GM10248 (cell line): ENCODE measurements at places on chromosomes 1 and 21.
A peak's percentile ranks its signal among the peaks of the same experiment; 100 is the strongest.

DNA sequence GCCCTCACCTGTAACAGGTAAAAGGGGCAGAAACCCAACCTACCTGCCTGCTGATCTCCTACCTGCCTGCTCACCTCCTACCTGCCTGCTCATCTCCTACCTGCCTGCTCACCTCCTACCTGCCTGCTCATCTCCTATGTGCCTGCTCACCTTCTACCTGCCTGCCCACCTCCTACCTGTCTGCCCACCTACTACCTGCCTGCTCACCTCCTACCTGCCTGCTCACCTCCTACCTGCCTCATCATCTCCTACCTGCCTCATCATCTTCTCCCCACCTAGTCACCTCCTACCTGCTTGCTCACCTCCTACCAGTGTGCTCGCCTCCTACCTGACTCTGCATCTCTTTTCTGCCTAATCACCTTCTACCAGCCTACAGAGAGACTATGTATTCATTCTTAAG is 452.9 kb downstream of the MATN1 start:
- no peak for DNase-seq

DNA sequence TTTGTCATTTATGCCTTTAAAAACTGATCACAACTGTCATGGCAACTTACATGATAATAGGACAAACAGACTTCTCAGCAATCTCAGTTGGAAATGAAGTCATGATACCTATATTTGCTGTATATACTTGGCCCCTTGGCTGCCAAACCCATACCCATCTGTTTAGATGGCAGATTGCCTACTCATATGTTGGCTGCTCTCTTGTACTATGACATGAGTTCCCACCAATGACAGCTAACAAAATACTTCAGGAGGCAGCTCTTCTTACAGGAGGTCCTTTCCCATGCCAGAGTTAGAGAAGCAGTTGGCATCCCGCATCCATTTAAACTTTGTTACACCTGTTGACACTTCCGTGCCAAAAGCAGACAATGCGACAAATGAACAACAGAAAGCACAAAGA is 603.1 kb upstream of the ADGRL2 start:
- no peak for DNase-seq

DNA sequence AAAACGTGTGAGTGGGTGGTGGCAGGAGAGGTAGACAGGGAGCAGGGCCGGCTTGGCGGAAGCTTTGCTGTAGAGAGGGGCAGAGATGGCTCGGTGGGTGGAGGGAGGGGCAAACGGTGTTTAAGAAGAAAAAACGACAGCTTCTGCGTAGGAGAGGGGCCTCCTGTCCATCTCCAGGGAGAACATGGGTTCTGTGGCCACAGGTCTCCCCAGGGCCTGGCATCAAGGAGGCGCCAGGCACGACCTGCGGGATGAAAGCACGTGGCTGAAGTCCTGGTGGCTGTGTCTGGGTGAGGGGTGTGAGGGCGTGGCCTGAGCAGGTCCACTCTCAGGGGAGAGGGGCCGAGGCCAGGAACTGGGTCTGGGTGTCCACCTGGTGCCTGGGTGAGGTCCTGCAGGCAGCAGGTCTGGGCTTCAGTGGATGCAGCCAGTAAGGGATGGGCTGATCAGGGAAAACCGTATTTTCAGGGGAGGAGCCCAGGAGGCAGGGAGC is 940 bp upstream of the PRKCZ start:
- DNase-seq: no peak

- no peak for DNase-seq
These were observed 85.7 kb upstream of the CCDC190 start for GRCh38 chr1:162946701-162947100.

DNA sequence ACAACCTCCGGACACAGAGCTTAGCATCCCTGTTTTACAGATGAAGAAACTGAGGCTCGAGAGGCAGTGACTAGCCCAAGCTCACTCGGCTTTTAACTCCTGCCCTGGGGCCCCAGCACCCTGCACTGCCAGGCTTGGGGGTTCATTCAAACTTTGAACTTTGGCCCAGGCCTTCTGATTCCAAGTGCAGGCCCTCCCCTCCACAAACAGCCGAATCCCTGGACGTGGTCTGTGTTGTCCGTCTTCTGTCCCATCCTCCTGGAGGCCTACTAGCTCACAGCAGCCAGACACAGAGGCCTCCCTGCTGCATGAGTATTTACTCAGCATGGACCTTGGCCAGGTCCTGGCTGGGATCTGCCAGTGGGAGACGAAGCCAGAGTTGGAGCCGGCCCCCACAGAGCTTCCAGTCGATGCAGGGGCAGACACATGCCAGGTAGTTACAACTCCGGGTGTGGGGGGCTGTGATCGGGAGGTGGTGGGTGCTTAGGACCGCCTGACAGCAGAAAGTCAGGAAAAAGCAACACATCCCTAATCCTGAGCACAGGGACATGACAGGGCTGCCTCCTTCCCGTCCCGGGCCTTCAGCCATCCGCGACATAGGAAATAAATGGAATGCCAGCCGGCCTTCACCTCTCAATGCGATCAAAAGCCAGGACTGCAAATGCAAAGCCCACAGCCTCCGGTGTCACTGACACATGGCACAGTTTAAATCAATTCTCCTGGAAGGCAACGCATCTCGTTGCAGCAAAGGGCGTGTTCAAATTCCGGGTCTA is 7.4 kb downstream of the IFFO2 start:
- no peak for DNase-seq

DNA sequence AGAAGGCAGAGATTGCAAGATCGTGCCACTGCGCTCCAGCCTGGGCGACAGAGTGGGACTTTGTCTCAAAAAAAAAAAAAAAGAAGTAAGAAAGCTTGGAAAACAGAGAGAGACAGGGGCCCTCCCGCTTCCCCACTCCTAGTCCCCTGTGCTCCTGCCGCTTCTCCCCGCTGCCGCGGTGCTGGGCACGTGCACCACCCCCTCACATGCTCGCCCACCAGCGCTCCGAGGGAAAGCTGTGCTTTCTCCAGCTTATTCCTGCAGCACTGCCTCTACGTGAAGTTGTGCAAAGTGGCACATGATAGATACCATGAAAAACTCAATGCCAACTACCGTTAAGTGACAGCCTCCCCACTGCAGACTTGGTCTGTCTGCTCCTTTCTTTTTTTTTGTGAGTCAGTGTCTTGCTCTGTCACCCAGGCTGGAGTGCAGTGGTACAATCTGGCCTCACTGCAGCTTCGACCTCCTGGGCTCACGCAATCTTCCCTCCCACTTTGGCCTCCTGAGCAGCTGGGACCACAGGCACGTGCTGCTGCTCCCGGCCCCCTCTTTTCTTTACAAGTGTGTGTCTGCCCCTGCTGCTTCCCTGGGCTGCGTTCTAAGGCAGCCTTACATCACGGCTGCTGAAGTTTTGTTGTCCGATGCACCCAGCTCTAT is 15.4 kb downstream of the SLX9 start:
- no peak for DNase-seq

GRCh38 chr1:111754984-111755330 is 744 bp upstream of the DDX20 start:
- peak; percentile 24 for DNase-seq

GRCh38 chr1:84968101-84968500 is 28.8 kb downstream of the MCOLN2 start:
- DNase-seq: no peak

DNA sequence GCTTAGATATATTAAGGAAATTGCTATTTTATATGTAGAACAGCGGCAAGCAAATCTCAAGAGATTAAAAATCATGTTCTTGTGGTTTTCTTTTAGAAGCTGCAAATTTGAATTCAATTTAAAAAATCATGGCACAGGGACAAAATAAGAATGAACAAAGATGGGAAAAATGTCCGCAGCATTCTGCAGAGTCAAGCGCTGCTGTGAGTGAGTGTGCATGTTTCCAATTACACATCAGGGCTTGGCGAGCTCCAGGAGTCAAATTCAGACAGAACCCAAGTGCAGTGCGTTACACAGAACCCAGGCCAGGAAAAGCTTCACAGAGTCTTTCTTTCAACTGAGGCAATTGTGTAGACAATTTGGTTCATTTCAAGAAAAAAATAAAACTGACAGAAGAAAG is 33.3 kb upstream of the ERG start:
- DNase-seq: no peak

- no peak for DNase-seq
These were observed 11.0 kb upstream of the GPR61 start for GRCh38 chr1:109528712-109529111.

DNA sequence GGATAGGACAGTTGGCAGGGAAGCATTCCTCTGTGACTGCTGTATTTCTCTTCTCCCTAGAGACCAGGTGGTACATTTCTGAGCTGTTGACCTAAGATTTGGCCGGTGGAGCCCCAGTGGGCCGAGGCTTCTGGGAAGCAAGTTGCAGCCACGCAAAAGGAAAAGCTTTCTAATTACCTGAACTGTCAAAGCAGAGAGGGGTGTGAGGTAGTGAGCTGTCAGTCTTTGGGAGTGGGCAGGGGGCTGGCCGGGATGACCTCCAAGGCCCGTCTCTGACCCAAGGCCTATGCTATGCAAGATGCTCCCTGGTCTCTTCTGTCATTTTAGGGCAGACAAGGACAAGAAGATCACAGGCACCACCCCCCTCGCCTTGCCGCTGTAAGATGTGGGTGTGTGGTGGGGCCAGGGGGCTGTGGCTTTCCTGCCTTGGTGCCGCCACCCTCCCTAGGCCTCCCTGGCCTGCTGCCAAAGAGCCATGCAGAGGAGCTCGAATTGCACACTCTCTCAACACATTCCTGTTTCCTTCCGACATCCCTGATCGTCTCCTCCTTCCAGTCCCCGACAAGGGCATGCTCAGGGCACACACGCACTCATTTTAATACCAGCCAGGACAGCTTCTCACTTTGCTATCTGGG is 7.7 kb downstream of the PADI1 start:
- no peak for DNase-seq

- DNase-seq: no peak
These were observed 446.6 kb downstream of the PLA2G4A start for GRCh38 chr1:187275346-187275745.

DNA sequence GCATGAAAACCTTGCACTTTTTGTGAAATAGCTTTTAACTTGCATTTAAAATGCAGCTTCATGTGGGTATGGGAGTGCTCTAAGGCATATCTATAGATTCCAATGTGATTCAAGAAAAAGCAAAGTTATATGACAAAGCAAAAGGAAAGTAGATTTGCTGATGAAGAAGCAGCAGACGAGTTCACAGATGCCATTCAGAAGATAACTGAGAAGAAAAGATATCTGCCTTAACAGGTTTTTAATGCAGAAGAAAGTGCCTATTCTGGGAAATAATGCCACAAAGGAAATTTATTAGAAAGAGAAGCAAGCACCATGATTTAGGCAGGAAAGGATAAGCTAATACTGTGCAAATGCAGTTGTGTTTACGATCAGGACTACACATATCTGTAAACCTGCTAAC is 68.1 kb downstream of the PHTF1 start:
- no peak for DNase-seq

DNA sequence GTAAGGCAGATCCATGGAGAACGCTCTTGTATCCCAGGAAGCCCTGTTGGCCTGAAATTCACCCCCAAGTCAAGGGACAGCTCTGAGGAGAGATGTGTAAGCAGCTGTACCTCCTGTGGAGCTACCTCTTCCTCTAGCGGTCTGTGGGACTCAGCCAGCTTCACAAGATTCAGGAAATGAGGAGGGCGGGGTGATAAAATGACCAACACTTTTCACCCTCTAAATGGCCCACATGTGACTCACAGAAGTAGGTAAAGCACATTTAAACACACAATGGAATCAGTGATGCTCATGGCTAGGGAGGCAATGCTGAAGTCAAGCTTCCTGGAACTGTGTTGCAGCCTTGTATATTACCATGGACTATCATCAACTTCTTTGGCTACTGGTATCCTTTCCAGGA is at the start of gene SH2D1B:
TSS of gene SH2D1B (minus strand) at position 135 of the 400 bp plus-strand sequence. CDS start at position 15, 120 bp downstream.
- no peak for DNase-seq

DNA sequence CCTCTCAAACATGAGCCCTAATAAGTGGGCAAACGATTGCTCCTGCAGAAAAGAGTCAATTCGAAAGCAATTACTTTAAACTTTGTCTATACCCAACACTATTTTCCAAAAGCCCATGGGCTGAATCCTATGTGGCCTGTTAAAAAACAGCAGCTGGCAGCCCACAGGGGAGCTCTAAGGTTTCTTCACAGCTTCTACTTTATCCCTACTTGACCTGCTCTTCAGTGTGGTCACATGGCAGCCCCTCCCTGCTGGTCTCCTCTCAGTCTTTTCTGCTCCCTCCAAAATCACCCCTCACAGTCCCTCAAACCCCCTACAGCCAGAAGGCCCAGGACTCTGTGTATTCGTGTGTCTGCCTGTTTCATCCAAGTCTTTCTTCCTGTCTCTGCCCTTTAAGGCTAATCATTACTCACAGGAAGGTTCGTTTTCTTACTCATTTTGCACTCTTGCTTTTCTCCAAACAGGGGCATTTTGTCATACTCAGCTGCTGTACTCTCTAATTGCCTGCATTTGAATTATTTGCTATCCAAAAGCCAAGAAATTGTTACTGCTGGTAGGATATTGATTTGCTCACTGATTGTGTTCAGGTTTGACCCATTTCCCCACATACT is 62.4 kb upstream of the FAM3B start:
- no peak for DNase-seq

DNA sequence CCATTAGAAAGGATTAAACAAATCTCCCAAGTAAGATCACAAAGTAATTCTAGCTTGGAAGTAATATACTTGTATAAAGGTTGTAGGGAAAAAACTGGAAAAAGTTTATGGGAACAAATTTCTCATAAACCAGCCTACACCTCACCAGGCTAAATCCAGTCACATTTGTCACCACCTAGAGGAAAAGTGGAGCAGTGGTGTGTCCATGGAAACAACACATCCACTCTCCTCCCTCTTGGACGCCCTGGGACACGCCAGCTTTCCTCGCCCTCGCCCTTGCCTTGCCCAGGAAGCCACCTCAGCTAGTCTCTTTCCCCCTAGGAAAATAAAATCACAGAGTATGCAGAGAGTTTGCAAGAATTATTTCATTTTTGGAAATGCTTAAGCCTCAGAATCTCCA is 2.2 kb downstream of the PALMD start:
- no peak for DNase-seq

DNA sequence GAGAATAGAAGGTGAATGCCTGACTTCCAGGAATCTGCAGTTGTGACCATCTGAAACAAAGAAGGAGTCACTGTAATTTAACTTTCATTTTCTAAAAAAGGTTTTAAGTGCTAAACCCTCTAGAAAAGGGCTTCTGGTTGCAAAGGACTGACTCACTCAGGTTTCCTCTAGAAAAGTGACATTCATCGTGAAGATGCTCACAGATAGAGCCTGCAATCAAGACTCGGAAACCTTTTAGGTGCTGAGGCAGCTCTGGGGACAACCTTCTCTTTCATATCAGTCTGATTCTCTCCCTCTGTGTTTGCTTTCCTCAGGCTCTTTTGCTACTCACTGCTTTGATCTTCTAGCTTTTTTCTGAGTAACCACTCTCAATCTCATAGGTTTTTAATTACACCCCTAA is 8.2 kb downstream of the BCL9 start:
- no peak for DNase-seq

- DNase-seq: no peak
These were observed 65.4 kb downstream of the RPE65 start for GRCh38 chr1:68384321-68384813.

DNA sequence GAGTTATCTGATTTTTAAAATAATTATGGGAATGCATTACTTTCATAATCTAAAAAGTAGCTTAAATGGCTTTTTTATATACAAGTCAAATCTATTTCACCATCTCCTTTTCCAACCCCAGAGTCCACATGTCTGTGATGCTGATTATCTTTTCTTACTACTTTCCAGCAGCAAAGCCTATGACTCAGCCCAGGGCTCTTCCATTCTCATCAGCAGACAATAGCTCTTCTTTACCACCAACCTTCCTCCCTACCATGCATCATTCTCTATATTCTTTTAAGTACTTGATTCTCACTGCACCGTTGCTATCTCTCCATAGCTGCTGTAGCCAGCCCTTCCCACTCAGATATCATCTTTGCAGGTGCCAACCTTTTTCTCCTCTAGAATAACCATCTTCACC is 61.3 kb downstream of the OVGP1 start:
- no peak for DNase-seq

GRCh38 chr1:225137976-225138375 is 208.5 kb downstream of the DNAH14 start:
- DNase-seq: no peak
